ENCODE measurements at places on chromosomes 11 and 22.
A peak's percentile ranks its signal among the peaks of the same experiment; 100 is the strongest.

DNA sequence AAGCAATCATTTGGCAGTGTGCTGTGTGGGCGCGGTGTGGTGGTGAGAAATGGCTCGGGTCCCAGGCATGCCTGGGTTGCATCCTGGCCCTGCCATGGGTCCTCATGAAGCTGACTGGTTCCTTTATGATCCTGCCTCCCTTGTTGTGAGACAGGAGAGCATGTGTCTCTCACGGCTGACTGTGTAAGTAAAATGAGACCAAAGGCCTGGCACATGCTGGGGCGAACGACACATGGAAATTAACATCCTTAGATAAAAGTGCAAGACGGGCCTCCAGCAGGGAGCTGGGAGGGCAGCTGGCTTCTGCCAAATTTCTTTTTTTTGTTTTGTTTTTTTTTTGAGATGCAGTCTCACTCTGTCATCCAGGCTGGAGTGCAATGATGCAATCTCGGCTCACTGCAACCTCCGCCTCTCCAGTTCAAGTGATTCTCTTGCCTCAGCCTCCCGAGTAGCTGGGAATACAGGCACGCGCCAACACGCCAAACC lies 9.4 kb upstream of the FBLN1 start:
- DNase-seq: peak; percentile 29

DNA sequence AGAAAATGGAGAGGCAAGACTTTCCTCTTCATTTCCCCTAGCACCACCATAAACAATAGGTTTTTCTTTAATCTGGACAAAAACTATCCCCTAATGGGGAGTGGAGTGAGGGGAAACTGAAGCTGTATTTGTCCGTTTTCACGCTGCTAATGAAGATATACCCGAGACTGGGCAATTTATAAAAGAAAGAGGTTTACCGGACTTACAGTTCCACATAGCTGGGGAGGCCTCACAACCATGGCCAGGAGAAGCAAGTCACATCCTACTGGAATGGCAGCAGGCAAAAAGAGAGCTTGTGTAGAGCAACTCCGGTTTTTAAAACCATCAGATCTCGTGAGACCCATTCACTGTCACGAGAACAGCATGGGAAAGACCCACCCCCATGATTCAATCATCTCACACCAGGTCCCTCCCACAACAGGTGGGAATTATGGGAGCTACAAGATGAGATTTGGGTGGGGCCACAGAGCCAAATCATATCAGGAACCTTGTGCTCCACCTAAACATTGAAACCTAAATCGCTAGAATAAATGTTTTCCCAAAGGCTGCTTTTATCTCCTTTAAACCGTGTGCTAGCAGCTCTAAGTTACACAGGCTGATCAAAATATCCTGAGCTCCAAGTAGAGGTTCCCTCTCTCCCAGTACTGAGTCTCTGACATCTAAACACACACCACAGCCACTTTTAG lies 4.3 kb downstream of the UBQLN3 start:
- no peak for DNase-seq

DNA sequence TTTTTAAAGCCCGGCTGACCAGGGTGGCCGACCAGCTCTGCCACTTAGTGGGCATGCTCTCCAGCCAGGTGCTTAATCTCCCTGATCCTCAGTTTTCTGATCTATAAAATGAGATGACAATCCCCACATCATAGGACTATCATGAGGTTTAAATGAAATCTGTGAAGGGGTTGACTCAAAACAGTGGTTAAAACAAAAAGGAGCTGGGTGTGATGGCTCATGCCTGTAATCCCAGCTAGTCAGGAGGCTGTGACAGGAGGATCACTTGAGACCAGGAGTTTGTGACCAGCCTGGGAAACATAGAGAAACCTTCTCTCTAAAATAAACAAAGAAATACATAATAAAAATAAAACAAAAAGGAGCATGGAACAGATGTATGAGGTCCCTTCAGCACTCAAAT lies 3.6 kb upstream of the C11orf86 start:
- DNase-seq: no peak

- peak; percentile 51 for DNase-seq
These were observed 11.6 kb downstream of the DDX17 start for GRCh38 chr22:38494498-38494897.

DNA sequence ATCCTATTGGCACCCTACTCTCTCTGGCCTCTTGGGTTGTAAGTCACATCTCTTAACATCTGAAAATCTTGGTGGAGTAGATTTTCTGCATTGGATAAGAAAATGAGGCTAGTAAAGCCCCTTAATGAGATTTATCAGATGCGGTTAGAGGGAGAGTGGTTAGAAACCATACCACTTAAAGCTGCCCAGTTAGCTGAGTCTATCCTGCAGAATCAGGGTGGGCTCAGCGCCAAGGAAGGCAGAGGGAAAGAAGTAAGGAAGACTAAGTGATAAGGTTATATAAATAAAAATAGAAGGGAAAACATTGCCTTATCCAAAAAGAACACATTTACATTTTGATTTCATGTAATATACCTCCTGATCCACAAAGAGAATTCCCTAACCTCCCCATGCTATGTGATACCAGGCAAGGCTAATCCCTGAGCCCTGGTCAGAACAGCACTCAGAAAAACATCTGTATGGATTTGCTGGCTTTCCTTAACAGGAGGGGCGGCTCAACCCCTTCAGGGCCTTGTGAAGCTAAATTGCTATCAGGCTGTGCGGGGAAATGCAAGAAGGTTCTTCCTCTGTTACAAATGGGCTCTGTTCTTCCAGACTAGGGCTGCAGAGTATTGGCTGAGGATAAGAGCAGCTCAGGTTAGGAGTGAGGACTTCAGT lies 101.7 kb downstream of the SNX19 start:
- DNase-seq: no peak

DNA sequence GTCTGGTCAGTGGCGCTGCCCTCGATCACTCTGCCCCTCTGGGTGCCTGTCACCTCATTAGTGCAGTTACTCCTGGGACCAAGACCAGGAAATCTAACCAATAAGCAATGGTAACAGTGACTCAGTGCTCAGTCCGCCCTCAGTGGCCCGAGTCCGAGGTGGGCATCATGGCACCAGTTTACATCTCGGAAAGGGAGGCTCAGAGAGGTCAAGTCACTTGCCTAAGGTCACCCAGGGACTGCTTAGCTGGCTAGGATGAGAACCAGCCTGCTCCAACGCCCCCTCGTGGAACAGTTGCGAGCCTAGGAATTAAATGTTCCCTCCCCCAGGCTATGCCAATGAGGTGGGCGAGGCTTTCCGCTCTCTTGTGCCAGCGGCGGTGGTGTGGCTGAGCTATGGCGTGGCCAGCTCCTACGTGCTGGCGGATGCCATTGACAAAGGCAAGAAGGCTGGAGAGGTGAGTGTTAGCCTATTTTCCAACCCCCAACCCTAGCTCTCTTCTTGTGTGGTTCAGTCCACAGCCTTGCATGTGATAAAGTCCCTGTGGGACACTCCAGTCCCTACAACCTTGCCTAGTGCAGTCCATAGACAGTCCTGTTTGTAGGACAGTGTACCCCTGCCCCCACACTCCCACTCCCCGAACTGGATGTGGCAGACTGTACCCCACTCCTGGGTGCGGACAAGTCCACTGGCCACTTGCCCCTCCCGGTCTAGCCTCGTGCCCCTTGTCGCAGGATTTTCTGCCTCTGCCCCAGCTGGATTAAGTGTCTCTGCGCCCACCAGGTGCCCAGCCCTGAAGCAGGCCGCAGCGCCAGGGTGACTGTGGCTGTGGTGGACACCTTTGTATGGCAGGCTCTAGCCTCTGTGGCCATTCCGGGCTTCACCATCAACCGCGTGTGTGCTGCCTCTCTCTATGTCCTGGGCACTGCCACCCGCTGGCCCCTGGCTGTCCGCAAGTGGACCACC lies 1.1 kb downstream of the MTFP1 start:
- DNase-seq: peak; percentile 81

GRCh38 chr22:20396639-20397038 lies 2.7 kb downstream of the ZNF74 start:
- DNase-seq: no peak

- peak; percentile 75 for DNase-seq
These were observed 77.9 kb downstream of the CWC15 start for GRCh38 chr11:94895451-94895850.

GRCh38 chr22:46374663-46375474 lies 39.4 kb downstream of the TRMU start:
- DNase-seq: no peak

GRCh38 chr11:62505440-62506091 lies 41.0 kb downstream of the AHNAK start:
- DNase-seq: no peak

DNA sequence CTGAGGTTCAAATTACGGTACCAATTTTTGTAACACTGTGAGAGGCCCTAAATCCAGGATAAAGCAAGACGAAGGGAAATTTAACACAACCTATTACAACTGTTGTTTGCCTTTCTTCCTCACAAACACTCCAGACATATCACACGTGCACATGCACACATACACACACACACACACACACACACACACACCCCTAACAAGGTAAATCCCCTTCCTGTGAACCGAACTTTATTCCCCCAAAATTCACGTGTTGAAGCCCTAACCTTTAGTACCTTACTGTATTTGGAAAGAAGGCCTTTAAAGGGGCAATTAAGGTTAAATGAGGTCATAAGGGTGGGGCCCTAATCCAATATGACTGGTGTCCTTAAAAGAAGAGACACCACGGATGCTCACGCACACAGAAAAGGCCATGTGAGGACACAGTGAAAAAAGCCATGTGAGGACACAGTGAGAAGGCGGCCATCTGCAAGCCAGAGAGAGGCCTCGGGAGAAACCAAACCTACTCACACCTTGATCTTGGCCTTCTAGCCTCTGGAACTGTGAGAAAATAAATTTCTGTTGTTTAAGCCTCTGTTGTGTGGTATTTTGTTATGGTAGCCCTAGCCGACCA lies 1.8 kb downstream of the SERGEF start:
- DNase-seq: no peak

DNA sequence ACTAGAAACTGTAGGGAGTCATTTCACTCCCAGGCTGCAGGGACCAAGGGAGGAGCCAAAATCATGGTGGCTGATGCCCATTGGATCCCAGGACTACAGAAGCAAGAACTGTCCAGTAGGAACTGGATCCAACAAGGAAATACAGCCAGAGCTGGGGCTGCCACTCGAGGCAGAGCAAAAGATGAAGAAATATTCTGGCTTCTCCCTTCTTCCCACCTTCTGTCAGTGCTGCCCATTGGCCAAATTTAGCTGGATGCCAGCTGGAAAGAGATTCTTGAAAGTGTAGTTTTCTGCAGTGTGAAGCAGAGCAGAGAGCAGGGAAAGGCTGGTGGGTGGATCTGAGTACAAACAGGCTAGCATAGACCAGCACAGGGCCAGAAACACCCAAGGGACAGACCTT lies 45.6 kb downstream of the COMMD9 start:
- no peak for DNase-seq

DNA sequence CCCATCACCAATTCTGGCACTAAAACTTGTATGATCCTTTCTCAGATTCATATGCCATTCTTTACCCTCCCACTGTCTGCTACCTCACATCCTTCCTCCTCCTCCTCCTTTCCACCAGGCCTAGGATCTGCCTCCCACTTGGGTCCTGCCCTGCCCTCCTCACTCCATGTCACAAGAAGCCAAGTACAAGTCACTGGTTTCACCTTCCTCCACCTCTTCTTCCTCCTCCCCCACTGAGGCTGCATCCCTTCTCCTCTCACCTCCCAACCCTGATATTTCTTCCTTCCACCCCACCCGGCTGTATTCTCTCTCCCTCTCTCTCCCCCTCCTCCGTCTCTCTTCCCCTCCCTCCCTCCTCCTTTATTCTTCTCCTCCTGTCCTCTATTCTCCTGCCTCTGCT lies 46.6 kb downstream of the LARGE1 start:
- DNase-seq: no peak

DNA sequence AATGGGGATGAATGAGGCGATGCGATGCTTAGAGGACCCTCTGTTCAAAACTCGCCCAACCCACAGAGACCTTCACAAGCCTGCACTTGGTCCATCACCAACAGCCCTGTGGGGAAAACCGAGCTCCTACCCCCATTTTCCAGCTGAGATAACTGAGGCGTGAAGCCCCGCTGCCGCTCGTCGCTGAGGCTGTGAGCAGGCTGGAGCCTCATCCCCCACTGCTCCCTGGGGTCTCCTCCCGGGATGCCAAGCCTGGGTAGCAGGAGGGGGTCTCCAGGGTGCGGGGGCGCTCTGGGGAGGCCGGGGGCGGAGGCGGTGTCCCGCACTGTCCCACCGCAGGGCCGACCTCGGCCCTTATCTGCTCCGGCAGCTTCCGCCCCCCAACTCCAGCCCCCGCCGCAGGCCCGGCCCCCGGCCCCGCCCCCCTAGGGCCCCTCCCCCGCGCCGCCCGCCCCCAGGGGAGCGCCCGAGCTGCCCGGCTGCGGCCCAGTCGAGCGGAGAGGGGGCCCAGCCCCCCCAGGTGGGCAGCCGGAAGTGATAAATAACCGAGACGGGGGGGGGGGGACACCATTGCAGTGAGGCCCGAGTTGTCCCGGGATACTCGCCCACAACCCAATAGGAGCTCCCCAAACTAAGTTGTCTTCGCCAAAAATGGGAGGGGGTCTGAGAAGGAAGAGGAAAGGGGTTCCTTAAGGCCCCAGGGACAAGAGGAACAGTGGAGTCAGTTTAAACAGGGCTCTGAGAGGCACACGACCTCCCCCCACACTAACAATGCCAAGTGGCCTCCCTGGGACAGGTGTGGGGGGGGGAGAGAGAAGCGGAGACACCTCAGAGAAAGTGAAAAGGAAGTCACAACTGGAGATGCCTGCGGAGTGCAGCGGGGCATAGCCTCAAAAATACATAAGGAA lies 8.3 kb upstream of the SLC39A13 start:
- DNase-seq: no peak

GRCh38 chr11:120512739-120513435 lies 1.3 kb downstream of the GRIK4 start:
- DNase-seq: no peak

DNA sequence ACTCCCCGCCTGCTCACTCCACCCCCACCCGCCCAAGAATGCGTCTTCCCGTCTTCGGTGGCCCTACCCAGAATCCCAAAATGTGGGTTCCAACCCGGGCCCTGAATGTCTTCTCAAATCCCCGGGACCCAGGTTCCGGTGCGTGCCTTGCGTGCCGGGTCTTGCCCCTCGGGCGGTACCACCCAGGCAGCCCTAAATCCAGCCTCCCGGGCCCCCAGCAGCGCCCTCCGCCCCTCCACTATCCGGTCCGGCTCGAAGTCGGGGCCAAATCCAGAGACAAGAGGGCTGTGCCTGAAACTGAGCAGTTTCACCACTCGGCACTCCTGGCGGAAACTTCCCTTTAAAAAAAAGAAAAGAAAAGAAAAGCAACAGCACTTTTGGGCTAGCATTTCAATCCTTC lies 16.3 kb upstream of the CCT8L2 start:
- no peak for DNase-seq

DNA sequence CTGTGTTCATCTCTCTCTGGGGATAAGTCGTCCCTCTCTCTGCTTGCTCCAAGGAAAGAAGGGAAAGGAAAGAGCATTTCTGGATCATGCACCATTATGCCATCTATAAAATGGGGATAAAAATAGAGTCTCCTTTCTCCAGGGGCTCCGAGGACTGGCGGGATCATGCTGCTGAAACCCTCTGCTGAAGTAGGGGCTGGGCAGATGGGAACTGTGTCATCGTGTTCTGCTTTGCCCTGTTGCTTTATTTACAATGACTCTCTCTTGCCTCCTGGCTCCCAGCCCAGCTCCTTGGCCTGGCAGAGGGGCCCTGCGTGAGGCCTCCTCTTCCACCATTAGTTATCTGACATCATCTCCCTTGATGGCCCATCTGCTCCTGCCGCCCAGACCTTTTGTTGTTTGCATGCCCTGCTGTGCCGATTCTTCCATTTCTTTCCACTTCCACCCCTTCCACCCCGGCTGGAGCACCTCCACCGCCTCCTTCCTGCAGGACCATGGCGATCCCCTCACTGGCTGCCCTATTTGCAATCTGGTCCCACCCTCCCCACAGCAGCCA lies 200.9 kb downstream of the MYO18B start:
- no peak for DNase-seq
